D341Med (cell line): ENCODE measurements at places on chromosomes 13 and 19.

GRCh38 chr13:72384879-72385278, 342.6 kb downstream of the MZT1 start:
- DNase-seq: no peak

- DNase-seq: no peak
These were observed 187.1 kb downstream of the FOXO1 start for GRCh38 chr13:40479196-40479845.

GRCh38 chr13:25507841-25508240, 136.1 kb downstream of the ATP8A2 start:
- DNase-seq: no peak

GRCh38 chr13:110421696-110422385, 114.8 kb downstream of the COL4A2 start:
- no peak for DNase-seq

DNA sequence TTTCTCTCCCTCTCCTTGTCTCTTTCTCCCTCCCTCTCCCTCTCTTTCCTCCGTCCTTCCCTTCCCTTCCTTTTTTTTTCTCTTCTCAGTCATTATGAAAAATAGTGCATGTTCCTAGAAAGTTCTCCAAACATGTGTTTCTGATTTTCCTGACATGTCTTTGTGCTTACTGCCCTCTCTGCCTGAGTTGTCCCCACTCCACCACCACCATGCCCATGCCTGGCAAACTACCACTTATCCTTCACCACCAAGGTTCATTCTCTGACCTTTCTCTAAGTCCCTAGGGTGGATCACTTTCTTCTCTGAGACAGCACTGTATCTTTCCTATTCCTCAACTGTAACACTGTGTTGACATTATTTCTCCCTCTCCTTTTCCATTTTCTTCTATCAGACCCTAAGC, 98.2 kb downstream of the LACC1 start:
- DNase-seq: no peak

DNA sequence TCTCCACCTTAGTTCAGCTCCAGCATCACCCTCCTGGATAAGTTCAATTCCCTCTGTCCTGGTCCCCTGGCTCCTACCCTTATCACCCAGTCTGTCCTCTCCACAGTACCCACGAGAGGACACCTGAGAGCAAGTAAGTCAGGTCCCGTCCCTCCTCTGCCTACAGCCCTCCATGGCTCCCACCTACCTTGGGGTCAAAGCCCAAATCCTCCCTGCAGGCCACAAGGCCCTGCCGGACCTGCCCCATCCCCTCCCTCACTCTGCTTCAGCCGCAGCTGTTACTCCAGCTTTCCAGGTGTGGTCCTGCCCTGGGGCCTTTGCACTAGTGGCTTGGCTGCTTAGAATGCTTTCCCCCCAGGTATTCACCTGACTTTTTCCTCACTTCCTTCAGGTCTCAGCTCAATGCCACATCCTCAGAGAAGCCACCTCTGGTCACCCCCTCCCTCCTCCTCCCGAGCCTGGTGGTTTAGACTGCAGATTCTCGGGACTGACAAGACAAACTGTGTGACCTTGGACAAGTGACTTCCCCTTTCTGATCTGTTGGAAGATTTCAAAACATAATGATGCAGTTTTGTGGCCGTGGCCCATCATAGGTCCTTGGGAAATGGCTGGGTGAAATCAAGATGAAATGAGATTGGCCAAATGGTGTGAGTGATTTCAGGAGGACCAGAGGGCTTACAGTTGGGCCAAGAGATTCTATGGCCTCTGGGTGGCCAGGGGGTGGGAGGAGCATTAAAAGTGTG, 3.6 kb downstream of the TUBB4A start:
- no peak for DNase-seq

DNA sequence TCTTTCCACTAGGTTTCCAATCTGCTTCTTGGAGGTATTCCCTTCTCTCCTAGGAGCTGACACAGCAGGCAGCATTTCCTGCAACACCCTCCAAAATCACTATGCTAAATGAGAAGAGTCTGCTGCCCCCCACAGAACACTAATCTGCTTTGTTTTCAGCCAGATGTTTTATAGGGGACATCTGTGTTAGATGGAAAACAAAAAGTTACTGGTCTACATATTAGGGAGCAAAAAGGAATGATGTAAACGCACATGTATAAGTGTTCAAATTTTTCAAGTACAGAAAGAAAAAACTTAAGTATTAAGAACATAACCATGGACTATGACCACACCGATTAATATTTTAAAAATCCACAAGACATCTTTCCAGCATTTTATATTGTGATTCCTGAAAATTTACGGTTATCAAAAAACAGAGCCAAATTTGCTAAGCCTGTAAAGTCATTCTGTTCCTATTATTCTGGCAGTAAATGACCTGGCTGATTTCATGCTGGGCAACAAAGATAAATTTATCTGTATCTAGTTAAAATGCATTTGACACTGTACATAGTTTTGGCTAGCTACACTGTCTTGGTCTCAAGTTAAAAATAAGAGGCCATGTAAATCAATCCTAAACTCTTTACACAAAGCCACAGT, 63.3 kb downstream of the DCLK1 start:
- DNase-seq: no peak

- no peak for DNase-seq
These were observed 72.0 kb upstream of the FLT1 start for GRCh38 chr13:28566891-28567290.

- peak; percentile 70 for DNase-seq
These were observed 1.5 kb upstream of the ELOF1 start for GRCh38 chr19:11560404-11561051.

DNA sequence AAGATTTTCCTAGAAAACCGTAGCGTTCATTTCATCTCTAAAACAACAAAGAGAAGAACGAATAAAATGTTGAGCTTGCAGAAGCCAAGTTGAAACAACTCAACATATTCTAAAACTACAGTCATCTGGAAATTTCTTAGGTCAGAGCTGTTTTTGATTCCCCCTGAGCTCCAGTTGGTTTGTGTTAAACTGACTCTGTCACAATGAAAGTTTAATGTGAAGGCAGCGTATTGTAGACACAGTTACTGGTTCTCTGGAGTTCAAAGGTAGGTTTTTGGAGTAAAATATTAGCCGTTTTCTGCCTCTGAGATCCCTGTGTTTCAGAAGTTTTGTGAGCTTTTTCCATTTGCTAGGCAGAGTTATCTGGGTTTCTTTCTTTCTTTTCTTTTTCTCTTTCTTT, 2.2 kb downstream of the ARHGEF7 start:
- no peak for DNase-seq

DNA sequence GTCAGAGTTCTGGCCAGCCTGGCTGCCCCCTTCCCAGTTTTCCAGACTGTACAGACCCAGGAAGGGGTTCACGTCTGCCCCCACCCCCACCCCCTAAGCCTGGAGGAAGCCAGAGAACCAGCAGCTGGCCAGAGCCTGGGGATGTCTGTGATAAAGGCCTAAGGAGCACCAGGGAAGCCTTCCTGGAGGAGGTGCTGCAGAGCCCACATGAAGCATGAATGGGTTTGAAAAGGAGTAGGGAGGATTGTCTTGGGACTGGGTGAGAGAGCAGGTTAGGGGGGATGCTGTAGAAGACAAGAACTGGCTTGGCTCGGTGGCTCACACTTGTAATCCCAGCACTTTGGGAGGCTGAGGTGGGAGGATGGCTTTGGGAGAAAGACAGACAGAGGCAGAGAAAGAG, 5.8 kb downstream of the SHKBP1 start:
- DNase-seq: no peak

DNA sequence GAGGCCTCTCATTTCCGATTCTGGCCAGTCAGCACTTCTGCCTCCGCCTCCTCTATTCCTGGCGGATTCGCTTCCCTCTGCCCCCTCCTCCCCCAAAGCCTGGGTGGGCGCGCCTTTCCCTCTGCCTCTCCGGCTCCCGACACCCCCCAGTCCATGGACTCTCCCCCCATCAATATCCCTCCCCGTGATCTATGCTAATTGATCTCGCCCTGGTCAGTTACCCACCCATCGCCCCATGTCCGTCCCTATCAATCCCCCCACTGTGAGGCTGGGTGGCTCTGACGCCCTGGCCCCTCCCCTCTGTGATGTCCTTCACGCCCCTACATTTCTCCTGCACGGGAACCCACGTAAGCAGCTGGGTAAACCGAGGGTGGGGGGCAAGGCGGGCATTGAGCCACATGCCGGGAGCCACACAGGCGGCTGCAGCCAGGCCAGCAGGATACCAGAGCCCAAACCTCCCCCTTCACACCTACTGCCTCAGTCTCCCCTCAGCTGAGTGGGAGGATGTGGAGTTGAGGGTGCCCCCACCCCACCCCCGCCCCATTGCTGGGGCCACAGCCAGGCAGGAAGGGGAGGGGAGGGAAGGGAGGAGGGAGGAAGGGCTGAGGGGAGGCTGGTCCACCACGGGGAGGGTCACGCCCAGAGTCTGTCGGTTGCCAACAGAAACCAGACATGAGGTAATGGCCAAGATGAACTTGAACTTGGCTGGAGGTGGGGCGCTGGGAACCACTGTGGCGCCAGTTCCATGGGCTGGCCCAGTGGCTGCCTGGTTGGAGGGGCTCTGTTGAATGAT, 21.0 kb downstream of the SMIM24 start:
- no peak for DNase-seq

DNA sequence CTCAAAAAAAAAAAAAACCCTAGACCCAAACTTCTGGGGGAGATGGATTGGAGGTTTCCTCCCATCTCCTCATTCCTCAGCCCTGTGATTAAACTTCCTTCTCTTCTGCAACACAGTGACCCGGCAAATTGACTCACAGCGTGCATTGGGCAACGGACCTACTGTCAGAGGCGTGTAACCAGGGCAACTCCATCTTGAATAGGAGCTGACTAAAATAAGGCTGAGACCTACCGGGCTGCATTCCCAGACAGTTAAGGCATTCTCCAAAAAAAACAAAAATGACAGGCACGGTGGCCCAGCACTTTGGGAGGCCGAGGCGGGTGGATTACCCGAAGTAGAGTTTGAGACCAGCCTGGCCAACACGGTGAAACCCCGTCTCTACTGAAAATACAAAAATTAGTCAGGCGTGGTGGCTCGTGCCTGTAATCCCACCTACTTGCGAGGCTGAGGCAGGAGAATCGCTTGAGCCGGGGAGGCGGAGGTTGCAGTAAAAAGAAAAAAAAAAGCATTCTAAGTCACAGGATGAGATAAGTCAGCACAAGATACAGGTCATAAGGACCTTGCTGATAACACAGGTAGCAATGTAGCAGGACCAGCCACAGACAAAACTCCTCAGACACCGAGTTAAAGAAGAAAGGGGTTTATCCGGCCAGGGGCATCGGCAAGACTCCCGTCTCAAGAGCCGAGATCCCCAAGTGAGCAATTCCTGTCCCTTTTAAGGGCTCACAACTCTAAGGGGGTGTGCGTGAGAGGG, 5.4 kb upstream of the NLRP7 start:
- no peak for DNase-seq

GRCh38 chr13:46489586-46490023, 63.4 kb upstream of the LRCH1 start:
- DNase-seq: peak; percentile 39

DNA sequence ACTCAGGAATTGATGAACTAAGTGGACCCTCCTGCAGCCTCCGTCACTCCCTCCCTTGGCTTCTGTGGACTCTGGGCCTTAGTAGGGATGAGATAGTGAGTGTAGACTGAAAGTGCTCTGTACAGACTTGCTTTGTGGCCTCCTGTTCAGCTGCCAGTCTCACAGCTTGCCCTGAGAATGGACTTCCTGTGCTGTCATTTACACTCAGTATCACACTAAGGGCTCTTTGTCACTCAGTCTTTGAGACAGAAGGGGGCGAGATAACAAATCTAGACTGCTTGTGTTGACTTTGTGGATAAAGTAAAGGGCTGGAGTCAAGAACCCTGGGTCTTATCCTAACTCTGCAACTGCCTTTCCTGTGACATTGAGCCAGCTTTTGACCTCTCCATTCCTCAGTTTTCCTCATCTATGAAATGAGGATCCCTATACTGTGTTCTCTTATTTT, 21.0 kb upstream of the SPRY2 start:
- DNase-seq: no peak

GRCh38 chr19:49475191-49475917, 1.3 kb downstream of the FLT3LG start:
- no peak for DNase-seq

DNA sequence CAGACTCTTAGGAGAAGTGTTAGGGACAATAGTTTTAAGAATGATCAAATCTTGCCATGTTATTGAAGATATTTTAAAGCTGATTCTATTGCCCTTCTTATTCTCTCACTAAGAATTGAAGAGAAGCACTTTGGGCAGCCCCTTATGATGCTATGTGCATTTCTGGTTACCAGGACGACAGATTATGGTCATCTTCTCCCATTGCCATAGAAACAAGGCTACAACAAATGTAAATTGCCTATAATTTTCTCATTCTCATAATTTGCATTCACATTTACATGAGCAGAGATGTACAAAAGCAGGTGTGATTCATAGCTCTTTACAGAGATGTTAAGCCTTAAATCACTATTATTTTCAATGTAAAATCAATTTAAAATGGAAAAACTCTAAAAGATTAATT, 137.3 kb upstream of the PCDH9 start:
- no peak for DNase-seq

GRCh38 chr19:49688531-49689132, 762 bp upstream of the ADM5 start:
- DNase-seq: no peak

- no peak for DNase-seq
These were observed 613.9 kb downstream of the TBC1D4 start for GRCh38 chr13:74868049-74868448.

- no peak for DNase-seq
These were observed 1.7 kb downstream of the GNG7 start for GRCh38 chr19:2700660-2701360.

DNA sequence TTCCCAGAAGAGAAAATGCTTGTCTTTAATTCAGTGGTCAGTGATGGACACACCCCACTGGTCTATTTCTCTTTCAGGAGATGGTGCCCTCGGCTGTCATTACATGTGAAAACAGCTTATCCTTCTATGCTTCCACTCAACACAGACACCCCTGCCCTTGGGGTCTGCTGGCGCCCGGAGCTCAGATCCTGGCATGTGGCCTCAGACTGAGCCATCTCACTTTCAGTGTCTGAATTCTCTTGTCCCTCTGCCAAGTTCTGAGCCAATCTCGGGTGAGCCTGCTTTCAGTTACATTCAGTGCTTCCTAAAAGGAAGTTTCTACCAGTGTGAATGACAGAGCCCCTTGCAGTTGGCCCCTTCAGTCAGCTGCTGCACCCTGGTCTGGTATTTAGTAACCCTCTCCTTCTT, 293.6 kb downstream of the DNAJC15 start:
- no peak for DNase-seq

DNA sequence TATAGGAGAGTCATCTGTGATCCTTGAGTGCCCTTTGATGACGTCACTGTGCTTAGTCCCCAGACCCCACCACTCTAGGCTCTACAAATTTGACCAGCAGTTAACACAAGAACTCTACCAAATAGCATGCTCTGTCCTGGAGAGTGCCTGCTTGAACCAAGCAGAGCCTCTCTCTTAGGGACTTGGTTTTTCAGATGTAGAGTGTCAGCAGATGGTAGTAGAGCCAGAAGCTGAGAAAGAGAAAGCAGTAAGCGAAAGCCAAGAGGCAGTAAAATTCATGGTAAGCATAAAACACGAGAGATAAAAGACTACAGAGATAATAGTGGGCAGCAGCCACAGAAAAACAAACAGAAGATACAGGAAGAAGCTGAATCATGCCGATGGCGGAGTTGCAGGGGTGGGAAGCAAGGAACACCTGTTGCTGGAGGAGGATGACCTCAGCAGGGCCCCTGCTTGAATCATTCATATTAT, 193.3 kb downstream of the SLC7A1 start:
- no peak for DNase-seq

GRCh38 chr19:40091205-40092129, 724 bp upstream of the ZNF780A start:
- no peak for DNase-seq

GRCh38 chr13:108669381-108669780, 40.0 kb downstream of the MYO16 start:
- no peak for DNase-seq
